OCI-M1 (cell line): ENCODE measurements at places on chromosomes 11 and 22.

DNA sequence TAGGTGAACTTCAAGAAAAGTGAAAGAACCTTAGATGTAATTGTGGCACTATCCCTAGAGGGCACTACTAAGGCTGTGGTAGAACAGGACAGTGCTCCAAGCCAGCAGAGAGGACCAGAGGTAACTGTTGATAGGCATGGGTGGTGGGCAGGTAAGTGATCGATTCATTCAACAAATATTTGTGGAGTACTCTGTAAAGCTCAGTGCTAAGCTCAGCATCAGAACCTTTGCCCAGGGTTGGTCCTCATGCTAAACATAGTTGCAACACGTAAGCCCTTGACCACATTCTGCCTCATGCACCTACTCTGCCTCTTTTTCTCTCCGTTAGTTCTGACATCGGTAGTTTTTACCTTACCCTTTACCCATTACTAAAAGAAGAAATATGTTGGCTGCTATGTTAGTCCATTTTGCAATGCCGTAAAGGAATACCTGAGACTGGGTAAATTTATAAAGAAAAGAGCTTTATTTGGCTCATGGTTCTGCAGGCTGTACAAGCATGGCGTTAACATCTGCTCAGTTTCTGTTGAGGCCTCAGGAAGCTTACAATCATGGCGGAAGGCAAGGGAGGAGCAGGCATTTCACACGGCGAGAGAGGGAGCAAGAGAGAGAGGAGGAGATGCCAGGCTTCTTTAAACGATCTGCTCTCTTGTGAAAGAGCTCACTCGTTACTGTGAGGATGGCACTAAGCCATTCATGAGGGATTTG, 18.4 kb upstream of the NNMT start:
- DNase-seq: no peak

DNA sequence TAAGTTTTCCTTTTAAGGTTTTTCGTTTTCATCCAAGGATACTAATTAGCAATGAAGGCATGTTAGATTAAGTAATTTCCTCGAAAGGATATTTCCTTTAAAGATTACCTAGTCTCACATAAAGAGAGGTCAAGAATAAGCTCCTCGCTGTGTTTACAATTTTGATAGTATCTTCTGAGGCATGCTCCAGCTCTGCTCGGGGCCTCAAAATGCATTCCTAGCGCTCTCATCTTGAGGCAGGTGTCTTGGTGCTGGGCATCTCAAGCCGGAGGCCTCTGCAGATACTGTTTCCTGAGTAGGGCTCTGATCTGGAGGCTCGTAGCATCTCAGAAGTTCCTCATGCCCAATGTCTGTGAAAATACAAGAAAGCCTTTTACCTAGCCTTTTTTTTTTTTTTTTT, 128.6 kb upstream of the SNX19 start:
- no peak for DNase-seq

- DNase-seq: no peak
These were observed 2.4 kb downstream of the CBX6 start for GRCh38 chr22:38869663-38870062.

- no peak for DNase-seq
These were observed 946.9 kb downstream of the BRD1 start for GRCh38 chr22:48880749-48881148.

- no peak for DNase-seq
These were observed 16.3 kb upstream of the VSIG10L2 start for GRCh38 chr11:125929445-125930075.

- DNase-seq: no peak
These were observed 378.8 kb downstream of the DCDC1 start for GRCh38 chr11:30990625-30991296.

DNA sequence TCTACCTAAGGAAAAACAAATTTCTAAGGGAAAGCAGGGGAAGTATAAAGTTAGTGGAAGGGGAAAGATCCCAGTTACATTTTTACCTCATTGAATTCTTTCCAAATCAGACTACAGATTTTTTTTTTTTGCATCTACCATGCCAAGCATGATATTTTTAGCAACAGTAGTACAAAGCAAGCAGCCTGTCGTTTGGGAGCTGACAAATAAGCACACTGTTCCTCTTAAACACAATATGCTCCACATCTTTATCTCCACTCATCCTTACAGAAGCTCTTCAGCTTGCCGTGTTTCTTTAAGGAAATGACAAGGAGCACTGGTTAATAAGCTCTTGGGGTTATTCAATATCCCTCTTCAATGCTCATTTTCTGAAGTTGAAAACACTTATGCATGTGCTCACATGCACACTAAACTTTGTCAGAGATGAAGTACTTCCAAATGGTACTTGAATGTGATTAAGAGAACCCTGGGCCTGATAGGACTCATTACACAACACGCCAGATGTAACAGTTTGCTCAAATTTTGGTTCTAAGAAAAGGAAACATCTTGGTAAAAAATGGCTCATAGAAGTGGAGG, 53.8 kb downstream of the PAX6 start:
- no peak for DNase-seq

GRCh38 chr11:6608726-6609501, 3.1 kb downstream of the TAF10 start:
- DNase-seq: no peak
